ENCODE measurements at places on chromosomes 13 and 19.

DNA sequence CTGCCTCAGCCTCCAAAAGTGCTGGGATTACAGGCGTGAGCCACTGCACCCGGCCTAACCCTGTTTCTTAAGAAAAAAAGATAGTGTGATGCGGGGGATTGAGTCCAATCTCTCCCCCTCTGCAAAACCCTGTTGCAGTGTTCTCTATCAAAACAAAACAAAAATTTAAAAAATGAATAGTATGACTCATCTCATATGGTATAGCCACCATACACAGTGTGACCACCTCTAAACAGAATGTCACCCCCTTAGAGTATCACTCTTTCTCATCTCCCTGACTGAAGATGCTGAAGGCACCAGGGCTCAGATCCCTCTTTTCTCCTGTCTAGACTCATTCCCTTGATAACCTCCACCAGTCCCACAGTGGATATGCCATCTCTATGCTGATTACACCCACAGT, 6.8 kb upstream of the ERF start:
- no peak for DNase-seq

DNA sequence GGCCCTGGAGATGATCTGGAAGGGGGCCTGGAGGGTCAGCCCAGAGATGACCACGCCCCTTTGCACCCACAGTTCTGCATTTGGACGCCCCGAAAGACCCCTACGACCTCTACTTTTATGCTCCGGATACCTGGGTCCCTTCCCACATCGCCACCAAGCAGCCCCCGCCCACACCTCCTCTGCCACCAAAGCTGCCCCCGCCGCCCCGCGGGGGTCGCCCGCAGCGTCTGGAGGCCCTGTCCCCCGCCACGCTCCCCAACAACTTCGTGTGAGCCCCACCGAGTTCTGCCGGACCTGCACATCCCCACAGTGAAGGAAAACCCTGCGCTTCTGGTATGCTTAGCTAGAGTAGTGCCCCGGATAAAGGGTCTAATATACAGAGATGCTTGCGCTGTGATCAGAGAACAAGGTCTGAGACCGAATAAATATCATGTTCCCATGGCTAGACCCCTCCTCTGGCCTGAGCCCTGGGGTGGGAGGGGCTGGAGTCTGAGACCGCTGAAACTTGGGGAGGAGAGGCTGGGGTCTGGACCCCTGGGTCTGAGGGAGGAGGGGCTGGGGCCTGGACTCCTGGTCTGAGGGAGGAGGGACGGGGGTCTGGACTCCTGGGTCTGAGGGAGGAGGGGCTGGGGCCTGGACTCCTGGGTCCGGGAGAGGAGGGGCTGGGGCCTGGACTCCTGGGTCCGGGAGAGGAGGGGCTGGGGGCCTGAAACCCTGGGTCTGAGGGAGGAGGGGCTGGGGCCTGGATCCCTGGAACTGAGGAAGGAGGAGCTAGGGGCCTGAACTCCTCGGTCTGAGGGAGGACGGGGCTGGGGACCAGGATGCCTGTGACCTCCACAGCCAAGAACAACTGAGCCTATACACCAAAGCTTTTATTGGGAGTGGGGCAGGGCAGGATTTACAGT, 3.6 kb downstream of the GFY start:
- DNase-seq: no peak

GRCh38 chr19:3045885-3046697, 16.2 kb downstream of the TLE5 start:
- no peak for DNase-seq

GRCh38 chr19:44879309-44880065, 11.6 kb upstream of the TOMM40 start:
- DNase-seq: no peak

DNA sequence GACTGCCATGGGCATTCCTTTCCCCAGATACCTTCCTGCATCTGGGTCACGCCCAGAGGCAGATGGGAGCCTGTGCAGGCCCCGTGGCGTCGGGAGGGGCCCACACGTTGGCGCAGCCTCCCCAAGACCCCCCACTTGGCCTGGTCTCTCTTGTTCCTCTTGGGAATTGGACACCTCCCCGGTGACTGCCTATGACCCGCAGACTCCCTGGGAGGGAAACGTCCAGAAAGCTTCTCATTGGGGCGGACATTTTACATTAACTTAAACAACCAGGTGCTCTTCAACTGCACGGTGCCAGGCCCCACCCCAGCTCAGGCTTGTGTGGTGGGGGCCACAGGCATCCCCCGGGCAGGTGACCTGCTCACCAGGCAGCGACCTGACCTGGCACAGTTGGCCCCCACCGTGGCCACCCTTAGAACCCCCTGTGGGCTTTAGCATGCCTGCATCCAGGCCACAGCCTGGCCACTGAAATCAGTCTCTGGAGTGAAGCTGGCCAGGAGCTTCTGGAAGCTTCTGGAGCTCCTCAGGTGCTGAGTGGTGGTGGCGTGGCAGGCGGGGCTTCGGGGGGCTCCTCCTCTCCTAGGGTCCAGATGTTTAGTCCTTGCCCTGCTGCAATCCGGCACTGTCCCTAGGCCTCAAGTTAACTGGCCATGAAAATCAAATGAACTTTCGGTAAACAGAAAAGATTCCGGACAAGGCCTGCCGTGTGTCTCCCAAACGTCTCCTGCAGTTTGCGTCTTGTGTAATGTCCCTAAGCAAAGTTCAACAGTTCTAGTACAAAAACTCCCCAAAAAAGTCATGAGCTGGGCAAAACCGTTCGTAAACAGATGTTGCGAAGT, 8.5 kb upstream of the PROZ start:
- no peak for DNase-seq

DNA sequence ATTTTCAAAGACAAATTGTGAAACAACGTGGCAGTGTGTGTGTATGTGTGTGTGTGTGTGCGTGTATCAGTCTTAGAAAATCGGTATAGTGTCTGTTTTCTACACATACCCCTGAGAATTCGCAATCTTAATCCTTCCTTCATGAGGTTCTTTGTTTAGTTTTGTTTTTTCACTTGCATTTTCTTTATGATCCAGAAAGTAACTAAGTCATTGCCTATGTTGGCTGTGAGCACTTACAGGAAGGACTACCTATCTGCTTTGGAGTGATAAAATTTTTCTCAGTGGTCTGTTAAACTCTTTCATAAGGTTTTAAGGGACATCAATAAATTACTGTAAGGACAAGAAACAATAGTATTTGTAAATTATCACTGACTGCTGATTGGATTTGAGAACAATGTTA, 1587.1 kb downstream of the PCDH9 start:
- no peak for DNase-seq

- no peak for DNase-seq
Observed at GRCh38 chr19:18208098-18208951, 4.5 kb upstream of the RAB3A start.

DNA sequence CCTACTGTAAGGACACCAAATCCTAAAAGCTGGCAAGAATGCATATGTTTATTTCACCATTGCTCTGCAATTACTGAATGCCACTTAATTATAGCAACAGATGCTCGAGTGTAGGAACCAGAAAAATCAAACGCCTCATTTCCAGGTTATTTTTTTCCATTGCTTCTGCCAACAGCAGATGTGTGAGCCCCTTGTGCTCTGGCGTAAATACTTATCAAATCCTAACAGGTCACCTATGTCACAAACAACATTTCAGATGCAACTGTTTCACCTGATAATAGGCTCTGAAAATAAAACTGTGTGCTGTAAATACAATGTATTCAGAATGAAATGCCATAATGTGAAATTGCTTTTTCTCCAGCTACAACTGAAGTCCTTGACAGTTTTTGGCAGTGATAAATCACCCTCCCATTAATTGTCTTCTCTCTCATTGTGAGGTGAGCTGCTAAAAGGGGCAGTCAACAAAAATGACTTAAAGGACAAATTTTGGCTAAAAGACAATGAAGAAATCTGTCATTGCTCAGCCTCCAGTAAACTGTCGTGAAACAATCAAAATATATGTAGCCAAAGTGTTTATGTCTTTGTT, 344.0 kb downstream of the DACH1 start:
- no peak for DNase-seq

DNA sequence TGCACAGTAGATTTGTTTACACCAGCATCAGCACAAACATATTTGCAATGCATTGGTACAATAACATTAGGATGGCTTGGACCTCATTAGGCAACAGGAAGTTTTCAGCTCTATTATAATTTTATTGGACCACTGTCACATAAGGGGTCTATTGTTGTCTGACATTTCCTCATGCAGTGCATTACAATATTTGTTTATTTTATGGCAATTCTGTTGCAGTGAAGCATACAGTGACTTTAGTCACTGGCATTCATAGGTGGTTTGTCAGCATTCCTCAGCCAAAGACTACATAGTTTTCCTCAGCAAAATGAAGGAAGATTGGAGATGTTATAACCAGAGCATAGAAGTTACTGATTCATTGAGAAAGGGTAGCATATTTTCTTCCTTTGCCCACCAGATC, 1732.9 kb downstream of the PCDH9 start:
- DNase-seq: no peak

DNA sequence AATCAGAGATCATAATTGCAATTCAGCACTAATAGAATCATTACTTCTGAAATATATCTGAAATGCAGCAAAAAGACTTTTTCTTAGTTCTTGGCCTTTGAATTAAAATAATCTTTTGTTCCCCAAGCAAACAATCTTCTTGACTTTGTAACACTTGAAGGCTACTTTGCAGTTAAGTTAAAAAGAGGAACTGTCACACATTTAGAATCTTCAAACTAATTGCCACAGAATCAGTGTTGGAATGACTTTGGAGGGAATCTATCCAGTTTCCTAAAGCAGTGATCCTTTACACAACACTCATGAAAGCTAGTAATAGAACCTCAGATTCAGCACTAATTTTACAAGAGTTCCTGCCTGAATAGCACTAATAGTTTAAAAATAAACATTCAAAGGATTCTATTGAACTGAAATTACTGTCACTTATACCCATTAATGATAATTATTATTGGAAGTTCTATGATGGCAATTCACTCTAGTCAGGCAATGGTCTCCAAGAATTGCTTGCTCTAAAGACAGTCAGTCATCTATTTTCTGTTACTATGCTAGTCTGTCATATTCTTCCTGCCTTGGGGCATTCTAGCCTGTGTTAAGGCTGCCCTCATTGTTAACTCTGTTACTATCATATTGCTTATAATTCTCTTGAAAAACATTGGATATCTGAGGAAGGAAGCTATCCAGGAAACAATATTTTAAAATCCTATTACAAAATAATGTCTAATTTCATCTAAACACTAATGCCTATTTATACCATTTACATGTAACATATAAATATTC, 362.4 kb downstream of the DIAPH3 start:
- no peak for DNase-seq

DNA sequence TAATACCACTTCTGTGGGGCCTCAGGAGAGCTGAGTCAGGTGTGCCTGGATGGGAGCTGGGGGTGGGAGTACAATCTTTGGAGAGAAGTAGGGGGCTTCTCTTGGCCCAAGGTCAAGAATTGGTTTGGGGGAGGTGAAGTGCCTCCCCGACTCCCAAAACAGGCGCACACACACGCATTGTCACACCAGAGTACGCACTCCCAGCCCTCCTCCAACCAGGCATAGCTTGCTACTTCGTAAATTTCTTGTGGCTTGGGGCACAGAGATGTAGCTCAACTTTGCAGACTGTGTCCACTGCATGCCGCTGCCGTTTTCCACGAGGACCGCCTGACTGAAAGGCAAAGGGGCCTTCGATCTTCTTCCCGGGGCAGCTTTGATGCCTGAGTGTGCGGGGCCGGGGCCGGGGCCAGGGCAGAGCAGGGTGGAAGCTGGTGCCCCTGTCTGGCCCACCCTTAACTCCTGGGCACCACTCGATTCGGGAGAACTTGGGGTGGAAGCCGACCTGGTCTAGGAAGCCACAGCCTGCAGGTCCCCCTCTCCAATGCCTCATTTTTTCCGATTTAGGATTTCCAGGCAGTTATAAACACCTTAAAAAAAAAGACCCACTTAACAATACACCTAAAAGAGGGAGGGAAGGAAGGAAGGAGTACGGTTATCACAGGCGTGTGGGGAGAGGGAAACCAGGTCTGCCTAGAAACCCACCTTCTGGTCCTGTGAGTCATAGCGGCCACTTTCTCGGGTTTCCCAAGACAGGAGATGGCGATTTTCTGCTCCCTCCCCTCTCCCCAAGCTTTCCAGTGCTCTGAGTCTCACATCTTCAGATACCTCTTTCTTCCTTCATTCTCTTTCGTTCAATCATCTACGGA, 5.8 kb upstream of the TSHZ3 start:
- DNase-seq: no peak

- no peak for DNase-seq
Observed at GRCh38 chr13:100039740-100040139, 49.2 kb upstream of the PCCA start.

GRCh38 chr19:50414864-50415660, 3.7 kb upstream of the SPIB start:
- DNase-seq: peak; percentile 79

DNA sequence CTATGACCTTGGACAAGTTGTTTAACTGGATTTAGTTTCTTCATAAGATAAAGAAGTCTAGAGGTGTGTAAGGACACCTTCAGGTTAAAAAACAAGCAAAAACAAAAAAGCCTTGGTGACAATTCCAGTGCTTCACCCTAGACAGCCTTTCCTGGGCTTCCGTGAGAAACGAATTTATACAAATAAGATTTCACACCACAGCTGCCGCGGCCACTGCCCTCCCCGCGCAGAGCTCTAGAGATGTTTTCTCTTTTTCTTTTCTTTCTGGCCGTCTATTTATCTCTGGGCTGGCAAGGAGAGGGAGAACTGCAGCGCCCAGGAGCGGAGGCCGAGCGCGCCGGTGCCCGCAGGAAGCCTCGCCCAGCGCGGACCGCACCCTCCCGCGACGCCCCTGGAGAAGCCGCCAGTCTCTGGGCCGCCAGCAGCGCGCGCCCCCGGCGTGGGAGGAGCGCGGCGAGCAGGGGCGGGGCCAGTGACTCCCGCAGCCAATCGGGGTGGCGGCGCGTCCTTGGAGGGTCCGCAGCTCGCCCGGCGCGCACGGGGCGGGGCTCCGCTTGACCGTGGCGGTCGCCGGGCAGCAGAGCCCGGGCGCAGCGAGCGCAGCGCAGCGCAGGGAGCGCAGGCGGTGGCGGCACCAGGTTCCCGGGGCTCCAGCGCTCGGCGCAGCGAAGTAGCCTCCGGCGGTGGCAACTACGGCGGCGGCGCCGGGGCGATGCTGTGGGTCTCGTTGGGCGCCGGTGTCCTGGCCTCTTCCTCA, 107.0 kb downstream of the RXFP2 start:
- DNase-seq: peak; percentile 92

- no peak for DNase-seq
Observed at GRCh38 chr13:31073859-31074718, 87.6 kb downstream of the HSPH1 start.

DNA sequence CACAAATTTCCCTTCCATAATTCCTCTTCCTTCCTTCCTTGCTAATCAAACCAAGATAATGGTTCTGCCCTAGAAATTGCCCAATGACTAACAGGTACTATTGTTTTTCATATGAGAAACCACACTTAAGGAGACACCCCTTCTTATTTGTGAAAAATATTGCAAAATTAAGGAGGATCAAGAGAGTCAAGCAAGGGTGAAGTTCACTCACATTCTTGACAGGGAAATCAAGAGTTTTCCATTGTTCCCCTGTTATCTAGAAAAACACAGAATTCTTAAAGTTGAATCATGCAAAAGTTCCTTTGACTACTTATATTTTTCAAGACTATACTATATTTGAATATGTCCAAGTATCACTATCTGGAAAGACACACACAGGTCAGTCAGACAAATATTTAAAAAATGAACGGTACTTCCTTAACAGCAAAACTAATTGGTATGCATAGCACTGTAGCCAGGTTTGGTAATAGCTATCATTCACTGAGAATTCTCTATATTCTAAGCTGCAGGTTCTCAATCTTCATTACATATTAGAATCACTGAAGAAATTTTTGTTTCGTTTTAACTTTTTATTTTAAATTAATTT, 897.2 kb downstream of the DIAPH3 start:
- DNase-seq: no peak

Data from right forelimb (tissue), 1 donor.